ENCODE measurements at places on chromosomes 6 and 20.

GRCh38 chr20:38033330-38034107 is at the start of the genes RPRD1B and TTI1:
Gene RPRD1B (plus strand): TSS chr20:38033746. CDS start chr20:38033948, 202 bp downstream.
Gene TTI1 (minus strand): TSS chr20:38033456. CDS start chr20:38013816, 19,640 bp downstream.
- peaks cover 23% of the 10 kb centered on the region for H3K36me3 ChIP-seq
- peaks cover 5% of the 10 kb centered on the region for H3K27me3 ChIP-seq
- H3K27ac ChIP-seq: peak within 1 kb of the TSS; percentile 97
- peak within 1 kb of the TSS; percentile 91 for H3K4me3 ChIP-seq
- peaks cover 70% of the 10 kb centered on the region for H3K4me1 ChIP-seq

GRCh38 chr20:25100914-25101313 is 19.0 kb upstream of the VSX1 start:
- H3K4me3 ChIP-seq: no peak overlapping the region
- peaks cover 14% of the 10 kb centered on the region for H3K27me3 ChIP-seq
- H3K36me3 ChIP-seq: no peaks in the 10 kb centered on the region
- no peak for DNase-seq

- peaks cover 30% of the 10 kb centered on the region for H3K36me3 ChIP-seq
- no peak for DNase-seq
- H3K27me3 ChIP-seq: no peaks in the 10 kb centered on the region
- no peaks in the 10 kb centered on the region for H3K4me1 ChIP-seq
- H3K27ac ChIP-seq: no peak overlapping the region
Measured at GRCh38 chr20:48999890-49000870, 45.9 kb upstream of the CSE1L start.

- DNase-seq: no peak
- no peaks in the 10 kb centered on the region for H3K36me3 ChIP-seq
- peaks cover 9% of the 10 kb centered on the region for H3K27me3 ChIP-seq
- H3K27ac ChIP-seq: no peak overlapping the region
- no peak overlapping the region for H3K4me3 ChIP-seq
Measured at GRCh38 chr20:24254480-24254879, 214.9 kb upstream of the SYNDIG1 start.

DNA sequence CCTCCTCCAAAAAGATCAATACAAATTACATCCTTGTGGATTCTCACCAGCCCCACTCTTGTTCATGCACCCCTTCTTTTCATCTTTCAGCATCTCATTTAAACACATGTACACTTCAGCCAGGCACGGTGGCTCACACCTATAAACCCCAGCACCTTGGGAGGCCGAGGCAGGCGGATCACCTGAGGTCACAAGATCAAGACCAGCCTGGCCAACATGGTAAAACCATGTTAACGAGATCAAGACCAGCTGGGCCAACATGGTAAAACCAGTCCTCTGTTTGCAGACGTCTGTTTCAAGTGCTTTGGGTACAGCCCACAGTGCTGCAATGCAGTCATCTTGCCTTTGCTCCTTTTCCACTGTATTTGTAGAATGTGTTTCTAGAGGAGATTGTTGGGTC is 45.3 kb downstream of the ZMYND8 start:
- peaks cover 32% of the 10 kb centered on the region for H3K36me3 ChIP-seq
- no peak overlapping the region for H3K27ac ChIP-seq
- H3K4me1 ChIP-seq: peaks cover 23% of the 10 kb centered on the region
- no peaks in the 10 kb centered on the region for H3K27me3 ChIP-seq

DNA sequence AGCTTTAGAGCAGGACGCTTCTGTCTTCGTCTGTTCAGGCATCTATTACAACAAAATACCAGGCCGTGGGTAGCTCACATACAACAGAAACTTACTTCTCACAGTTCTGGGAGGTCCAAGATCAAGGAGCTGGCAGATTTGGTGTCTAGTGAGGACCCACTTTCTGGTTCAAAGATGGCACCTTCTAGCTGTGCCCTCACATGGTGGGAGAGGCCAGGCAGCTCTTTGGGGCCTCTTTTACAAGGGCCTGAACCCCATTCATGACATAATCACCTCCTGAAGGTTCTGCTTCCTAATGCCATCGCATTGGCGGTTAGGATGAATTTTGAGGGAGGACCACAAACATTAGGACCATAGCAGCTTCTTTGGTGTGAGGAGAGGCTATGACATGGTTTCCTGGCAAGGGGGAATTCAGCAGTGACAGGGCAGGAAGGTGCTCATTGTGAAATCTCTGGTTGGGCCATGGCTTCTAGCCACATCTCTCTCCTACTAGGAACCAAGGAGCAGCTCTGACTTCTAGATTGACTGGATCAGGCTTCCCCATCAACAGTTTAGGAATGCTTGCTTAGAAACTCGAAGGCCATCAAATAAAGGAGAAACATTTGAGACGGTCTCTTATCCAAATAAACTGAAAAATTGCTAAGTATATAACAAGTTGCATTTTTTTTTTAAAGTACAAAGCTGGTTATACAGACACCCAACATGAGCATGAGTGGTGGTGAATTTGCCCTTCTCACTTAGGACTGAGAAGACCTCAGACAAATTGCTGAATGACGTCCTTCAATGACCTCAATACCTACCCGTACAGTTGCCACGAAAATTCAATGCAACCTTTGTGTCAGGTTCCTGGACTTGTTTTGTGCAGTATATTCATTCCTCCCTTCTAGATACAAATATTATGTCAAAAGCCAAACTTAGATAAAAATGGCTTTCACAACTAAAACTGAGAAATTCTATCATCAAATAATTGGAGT is 140.7 kb downstream of the ZDHHC14 start:
- no peak overlapping the region for H3K4me3 ChIP-seq
- H3K4me1 ChIP-seq: peaks cover 10% of the 10 kb centered on the region
- no peak overlapping the region for H3K27ac ChIP-seq
- no peak for DNase-seq
- H3K36me3 ChIP-seq: peaks cover 4% of the 10 kb centered on the region

GRCh38 chr6:3297006-3297405 is 38.3 kb downstream of the PSMG4 start:
- no peak overlapping the region for H3K4me3 ChIP-seq
- no peaks in the 10 kb centered on the region for H3K4me1 ChIP-seq
- DNase-seq: no peak
- H3K27ac ChIP-seq: no peak overlapping the region

GRCh38 chr6:148296771-148297170 is 45.9 kb upstream of the SASH1 start:
- H3K27ac ChIP-seq: no peak overlapping the region
- H3K36me3 ChIP-seq: no peaks in the 10 kb centered on the region
- no peak for DNase-seq
- H3K4me1 ChIP-seq: no peaks in the 10 kb centered on the region
- peaks cover 9% of the 10 kb centered on the region for H3K27me3 ChIP-seq
- no peak overlapping the region for H3K4me3 ChIP-seq

GRCh38 chr20:43243672-43244269 is 54.1 kb upstream of the PTPRT start:
- H3K36me3 ChIP-seq: no peaks in the 10 kb centered on the region
- no peaks in the 10 kb centered on the region for H3K4me1 ChIP-seq
- H3K27ac ChIP-seq: no peak overlapping the region
- H3K4me3 ChIP-seq: no peak overlapping the region
- no peak for DNase-seq

GRCh38 chr6:37867756-37868446 is 48.4 kb downstream of the ZFAND3 start:
- H3K4me1 ChIP-seq: peaks cover 23% of the 10 kb centered on the region
- H3K36me3 ChIP-seq: peaks cover 17% of the 10 kb centered on the region
- DNase-seq: no peak
- H3K27ac ChIP-seq: no peak overlapping the region
- H3K27me3 ChIP-seq: no peaks in the 10 kb centered on the region

- H3K27me3 ChIP-seq: peaks cover 100% of the 10 kb centered on the region
- peak; percentile 59 for DNase-seq
- H3K36me3 ChIP-seq: peaks cover 4% of the 10 kb centered on the region
- no peak overlapping the region for H3K4me3 ChIP-seq
- H3K4me1 ChIP-seq: peaks cover 41% of the 10 kb centered on the region
Measured at GRCh38 chr6:1381481-1382330, 7.7 kb upstream of the FOXF2 start.

GRCh38 chr6:144776031-144776819 is 491.1 kb downstream of the UTRN start:
- H3K4me1 ChIP-seq: no peaks in the 10 kb centered on the region
- DNase-seq: no peak
- H3K27ac ChIP-seq: no peak overlapping the region
- H3K36me3 ChIP-seq: peaks cover 45% of the 10 kb centered on the region

DNA sequence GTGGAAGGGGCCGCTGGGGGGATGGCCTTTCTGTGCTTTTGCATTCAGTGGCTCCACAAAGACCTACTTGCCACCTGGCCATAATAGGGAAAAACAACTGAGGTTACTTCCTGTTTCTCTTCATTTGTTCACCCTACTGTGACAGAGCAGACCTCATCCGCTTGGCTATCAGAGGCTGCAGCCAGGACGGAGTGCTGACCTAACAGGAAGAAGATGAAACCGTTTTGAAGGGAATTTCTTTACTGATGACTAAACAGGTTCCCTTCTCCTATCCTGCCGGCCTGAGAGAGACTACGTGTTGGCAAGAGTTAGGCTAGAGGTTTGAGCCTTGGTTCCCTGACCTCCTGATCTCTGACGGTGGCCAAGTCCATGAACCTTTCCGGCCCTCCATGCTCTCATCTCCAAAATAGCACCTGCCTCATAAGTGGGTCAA is 21.3 kb downstream of the PRR18 start:
- DNase-seq: no peak
- no peak overlapping the region for H3K4me3 ChIP-seq
- no peaks in the 10 kb centered on the region for H3K4me1 ChIP-seq

DNA sequence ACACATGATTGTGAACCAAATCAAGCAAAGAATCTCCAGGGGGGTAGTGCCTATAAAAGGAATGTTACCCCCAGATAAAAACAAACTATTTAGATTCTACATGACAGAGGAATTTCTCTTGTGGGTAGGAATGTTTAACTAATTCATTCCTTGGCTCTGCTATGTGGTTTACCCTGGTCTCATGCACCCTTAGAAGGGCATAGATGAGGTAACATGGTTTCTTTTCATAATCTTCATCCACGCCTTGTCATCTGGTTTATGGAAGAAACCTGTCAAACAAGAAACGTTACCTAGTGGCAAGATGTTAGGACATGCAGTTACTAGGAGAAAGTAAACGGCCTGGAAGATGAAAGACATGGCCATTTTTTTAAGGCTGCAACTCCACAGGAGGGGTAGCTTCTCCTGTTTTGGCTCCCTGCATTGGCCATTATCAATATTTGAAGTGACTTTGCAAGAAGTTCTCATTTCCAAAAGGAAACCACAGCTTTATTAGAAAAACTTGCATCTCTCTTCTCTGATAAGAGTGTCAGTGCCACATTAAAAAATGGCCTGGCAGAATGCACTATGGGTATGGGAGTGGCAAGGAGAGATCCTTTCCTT is 45.5 kb downstream of the STX11 start:
- peaks cover 3% of the 10 kb centered on the region for H3K36me3 ChIP-seq
- H3K27me3 ChIP-seq: peaks cover 5% of the 10 kb centered on the region
- no peak overlapping the region for H3K4me3 ChIP-seq

- H3K4me3 ChIP-seq: no peak overlapping the region
- DNase-seq: no peak
- no peak overlapping the region for H3K27ac ChIP-seq
- H3K36me3 ChIP-seq: no peaks in the 10 kb centered on the region
- no peaks in the 10 kb centered on the region for H3K27me3 ChIP-seq
Measured at GRCh38 chr6:25218346-25218745, 60.8 kb upstream of the CARMIL1 start.

GRCh38 chr6:117008618-117009017 is 131.6 kb downstream of the RFX6 start:
- H3K4me1 ChIP-seq: no peaks in the 10 kb centered on the region
- no peak overlapping the region for H3K27ac ChIP-seq
- H3K27me3 ChIP-seq: no peaks in the 10 kb centered on the region
- H3K36me3 ChIP-seq: no peaks in the 10 kb centered on the region
- no peak overlapping the region for H3K4me3 ChIP-seq

- no peak overlapping the region for H3K27ac ChIP-seq
- H3K36me3 ChIP-seq: peaks cover 23% of the 10 kb centered on the region
- no peaks in the 10 kb centered on the region for H3K27me3 ChIP-seq
- H3K4me1 ChIP-seq: no peaks in the 10 kb centered on the region
- DNase-seq: no peak
Measured at GRCh38 chr6:85574932-85575598, 18.6 kb downstream of the SNX14 start.

DNA sequence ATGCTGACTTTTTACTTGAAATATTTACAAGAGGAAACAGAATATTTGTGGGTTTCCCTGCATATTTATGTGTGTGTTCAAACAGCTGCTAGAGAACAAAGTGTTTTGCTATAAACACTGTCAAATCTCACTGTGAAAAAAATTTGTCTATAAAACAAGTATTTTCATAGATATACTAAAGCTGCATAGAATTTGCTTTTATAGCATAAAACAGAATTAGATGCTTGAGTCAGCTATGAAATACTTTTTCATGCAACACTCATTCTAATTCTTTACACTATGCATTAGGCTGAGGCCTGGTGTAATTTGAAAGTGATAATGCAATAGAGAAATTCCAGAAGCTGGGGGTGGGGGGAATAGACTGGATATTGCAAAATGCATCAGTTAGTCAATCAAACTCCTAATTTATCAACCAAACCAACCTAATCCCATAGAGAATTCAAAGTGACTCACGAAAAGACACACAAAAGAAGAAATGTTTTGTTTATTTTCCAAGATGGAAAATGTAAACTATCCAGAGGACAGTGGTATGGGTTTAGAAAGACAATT is 148.2 kb downstream of the LAMA2 start:
- no peak for DNase-seq
- no peaks in the 10 kb centered on the region for H3K4me1 ChIP-seq
- H3K4me3 ChIP-seq: no peak overlapping the region
- H3K36me3 ChIP-seq: no peaks in the 10 kb centered on the region
- H3K27me3 ChIP-seq: no peaks in the 10 kb centered on the region

- no peaks in the 10 kb centered on the region for H3K4me1 ChIP-seq
- no peak overlapping the region for H3K4me3 ChIP-seq
Measured at GRCh38 chr20:54474866-54475265, 527 bp upstream of the DOK5 start.

DNA sequence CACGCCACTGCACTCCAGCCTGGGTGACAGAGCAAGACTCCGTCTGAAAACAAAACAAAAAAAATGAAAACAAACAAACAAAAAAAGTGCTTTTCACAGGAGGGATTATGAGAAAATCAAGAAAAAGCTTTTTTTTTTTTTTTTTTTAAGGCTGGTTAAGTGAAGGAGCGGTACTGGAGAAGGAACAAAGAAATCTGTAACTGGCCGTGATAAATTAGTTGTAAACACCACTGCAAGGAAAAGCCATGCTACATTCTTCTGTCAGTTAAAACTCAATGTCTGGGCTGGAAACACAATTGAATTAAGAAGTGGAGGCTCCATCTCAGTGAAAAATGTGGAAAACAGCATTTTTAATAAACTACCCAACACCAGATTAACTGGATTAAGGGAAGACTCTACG is 6.3 kb upstream of the GMPR start:
- H3K27ac ChIP-seq: no peak overlapping the region
- no peaks in the 10 kb centered on the region for H3K36me3 ChIP-seq
- peaks cover 23% of the 10 kb centered on the region for H3K27me3 ChIP-seq
- H3K4me3 ChIP-seq: no peak overlapping the region
- no peak for DNase-seq

DNA sequence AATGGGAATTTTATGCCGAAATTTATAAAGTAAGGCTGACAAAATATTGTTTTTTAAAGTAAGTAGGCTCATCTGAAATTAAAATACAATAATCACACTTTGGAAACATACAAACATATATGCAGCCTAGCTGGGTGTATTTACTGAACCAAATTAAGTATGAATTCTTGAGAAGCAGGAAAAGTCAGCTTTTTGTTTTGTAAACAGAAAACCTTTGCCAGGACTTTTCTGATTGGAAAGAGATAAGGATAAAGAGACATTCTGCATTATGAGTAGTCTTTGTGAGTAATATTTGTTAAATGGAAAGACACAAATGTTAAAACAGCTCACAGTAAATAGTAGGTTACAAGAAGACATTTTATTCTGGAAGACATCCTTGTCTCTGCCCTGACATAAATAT is 1380.8 kb downstream of the GRIK2 start:
- no peak overlapping the region for H3K4me3 ChIP-seq
- H3K27me3 ChIP-seq: no peaks in the 10 kb centered on the region
- no peak for DNase-seq
- H3K36me3 ChIP-seq: no peaks in the 10 kb centered on the region
